ENCODE measurements at places on chromosomes 5 and 9.

DNA sequence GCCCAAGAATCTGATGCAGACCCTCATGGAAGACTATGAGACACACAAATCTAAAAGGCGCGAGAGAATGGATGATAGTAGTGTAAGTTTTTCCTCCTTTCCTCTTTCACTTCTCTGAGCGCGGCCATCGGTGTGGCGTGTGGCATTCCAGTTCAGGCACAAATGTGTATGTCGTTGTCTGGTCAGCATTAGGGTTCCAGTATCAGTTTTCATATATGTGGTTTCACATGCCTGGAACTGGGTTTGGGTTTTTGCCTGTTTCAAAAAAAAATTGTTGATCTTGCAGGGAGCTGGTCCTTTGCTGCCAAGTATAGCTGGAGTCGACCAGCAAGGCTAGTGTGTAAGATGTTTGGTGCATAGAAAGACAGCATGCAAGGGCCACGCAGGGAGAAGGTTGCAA lies 51.5 kb downstream of the C9orf152 start:
- no peak for DNase-seq

- DNase-seq = no peak
These were observed 676 bp downstream of the NOL6 start for GRCh38 chr9:33472881-33473615.

GRCh38 chr9:116285320-116285719 lies 131.7 kb downstream of the PAPPA start:
- no peak for DNase-seq

- DNase-seq = no peak
These were observed 318.6 kb upstream of the CD180 start for GRCh38 chr5:67515020-67515689.

GRCh38 chr9:127423476-127423933 lies 677 bp upstream of the ZNF79 start:
- no peak for DNase-seq

DNA sequence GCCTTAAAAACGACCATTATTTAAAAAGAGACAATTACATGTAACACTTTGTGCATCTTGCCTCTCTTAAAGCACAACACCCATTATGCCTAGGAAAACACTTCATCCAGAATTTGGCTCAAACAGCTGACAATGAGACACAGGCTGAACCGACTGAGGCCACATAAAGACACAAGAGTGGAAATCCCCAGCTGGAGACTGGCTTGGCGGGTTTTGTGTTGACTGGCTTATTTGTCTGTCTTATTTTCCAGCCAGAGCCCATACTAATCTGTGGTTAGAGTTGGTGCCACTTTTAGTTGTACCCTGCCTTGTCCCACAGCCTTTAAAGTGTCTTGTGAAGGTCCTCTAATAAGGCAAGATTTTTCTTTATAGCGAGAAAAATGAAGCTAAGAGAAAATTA lies 21.2 kb downstream of the TRIM14 start:
- no peak for DNase-seq

- DNase-seq = peak; percentile 11
These were observed 188.3 kb downstream of the GABBR2 start for GRCh38 chr9:98520221-98520960.

DNA sequence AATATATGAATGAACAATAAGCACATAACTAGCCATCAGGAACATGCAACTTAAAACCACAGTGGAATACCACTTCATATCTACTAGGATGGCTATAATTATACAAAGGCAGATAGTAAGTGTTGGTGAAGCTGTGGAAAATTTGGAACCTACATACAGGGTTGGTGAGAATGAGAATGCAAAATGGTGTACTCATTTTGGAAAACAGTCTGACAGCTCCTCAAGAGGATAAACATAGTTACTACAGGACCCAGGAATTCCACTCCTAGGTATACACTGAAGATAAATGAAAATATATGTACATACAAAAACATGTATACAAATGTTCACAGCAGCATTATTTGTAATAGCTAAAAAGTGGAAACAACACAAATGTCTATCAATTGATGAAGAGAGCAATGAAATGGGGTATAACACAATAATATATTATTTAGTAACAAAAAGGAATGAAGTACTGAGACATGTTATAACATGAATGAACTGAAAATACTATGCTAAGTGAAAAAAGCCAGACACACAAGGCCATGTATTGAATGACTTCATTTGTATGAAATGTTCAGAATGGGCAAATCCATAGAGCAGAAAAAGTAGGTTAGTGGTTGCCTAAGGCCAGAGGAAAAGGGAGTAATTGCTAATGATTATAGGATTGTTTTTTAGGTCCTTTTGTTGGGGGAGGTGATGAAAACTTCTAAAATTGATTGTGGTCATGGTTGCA lies 31.2 kb upstream of the CDK5RAP2 start:
- no peak for DNase-seq

DNA sequence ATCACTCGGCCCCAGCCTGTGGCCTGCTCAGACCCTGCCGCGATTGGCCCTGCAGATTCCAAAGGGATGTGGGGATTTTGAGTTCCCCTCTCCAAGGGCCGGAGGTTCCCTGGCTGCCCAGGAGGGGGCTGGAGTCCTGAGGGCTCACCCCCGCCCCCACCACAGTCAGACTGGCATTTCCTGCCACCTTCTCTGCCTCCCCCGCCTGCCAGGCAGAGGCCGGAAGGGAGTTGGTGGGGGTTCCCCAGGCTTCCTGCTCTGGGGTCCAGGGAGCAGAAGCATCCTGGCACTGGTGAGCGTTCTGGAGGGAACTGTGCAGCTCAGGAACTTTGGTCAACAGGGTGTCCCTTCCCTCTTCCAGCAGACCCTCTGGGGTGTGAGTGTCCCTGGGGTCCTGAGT lies 70.6 kb downstream of the RXRA start:
- DNase-seq = no peak

GRCh38 chr5:169721771-169722170 lies 84.7 kb downstream of the DOCK2 start:
- DNase-seq = no peak

DNA sequence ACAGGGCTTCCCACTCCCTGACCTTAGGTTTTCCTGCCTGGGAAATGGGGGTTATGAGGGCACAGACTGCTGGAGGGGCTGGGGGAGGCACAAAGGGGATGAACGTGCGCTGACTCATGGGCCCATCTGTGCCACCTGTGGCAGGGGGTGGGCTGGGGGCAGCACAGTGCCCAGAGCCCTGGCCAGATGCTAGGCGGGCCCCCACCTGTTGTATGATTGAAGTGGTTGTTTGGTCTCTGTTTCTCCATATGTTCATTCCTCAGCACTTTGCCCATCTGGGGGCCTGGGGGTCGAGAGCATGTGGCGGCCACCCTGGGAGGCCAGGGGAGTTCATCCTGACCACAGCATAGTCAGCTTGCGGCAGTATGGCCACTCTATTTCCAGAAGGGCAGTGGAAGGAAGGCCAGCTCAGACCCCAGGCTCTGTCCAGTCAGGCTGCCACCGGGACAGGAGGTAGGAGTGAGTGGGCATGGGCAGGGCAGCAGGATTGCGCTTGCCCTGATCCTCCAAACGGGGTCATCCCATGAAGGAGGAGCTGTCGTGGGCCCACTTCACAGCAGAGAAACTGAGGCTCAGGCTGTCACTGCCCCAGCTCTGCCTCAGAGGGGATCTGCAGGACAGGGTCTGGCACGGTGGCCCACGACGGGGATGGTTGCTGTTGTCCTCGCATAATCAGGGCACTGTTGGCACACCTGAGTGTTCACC lies 841 bp upstream of the NINJ1 start:
- DNase-seq = no peak

GRCh38 chr5:160054831-160055230 lies 45.9 kb downstream of the TTC1 start:
- DNase-seq = no peak

DNA sequence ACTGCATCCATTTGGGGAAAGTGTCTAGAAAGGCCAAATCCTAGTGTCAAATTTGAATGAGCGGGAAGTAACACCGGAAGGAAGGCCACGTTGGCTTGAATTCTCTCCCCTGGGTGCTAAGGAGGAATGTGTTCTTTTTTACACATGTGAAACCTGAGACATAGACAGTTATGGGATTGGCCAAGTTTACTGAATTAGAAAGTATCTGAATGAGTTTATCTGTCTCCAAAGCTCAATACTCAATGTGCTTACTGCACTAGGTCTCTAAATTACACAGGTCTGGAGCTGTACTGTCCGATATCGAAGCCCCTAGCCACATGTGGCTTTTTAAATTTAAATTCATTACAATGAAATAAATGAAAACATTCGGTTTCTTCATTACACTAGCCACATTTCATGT lies 6.0 kb downstream of the DMRT1 start:
- DNase-seq = no peak

DNA sequence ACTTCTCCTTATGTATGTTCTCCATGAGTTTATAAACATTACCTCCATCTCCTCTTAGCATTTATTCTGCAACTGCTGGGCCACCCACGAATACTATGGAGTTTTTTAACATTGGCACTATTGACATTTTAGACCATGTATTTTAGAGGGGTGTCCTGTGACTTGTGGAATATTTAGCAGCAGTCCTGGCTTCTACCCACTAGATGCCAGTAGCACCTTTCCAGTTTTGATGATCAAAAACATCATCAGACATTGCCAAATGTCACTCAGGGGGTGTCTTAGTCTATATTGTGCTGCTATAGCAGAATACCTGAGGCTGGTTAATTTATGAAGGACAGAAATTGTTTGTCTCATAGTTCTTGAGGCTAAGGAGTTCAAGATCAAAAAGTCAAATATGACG lies 187.5 kb upstream of the RORB start:
- no peak for DNase-seq

DNA sequence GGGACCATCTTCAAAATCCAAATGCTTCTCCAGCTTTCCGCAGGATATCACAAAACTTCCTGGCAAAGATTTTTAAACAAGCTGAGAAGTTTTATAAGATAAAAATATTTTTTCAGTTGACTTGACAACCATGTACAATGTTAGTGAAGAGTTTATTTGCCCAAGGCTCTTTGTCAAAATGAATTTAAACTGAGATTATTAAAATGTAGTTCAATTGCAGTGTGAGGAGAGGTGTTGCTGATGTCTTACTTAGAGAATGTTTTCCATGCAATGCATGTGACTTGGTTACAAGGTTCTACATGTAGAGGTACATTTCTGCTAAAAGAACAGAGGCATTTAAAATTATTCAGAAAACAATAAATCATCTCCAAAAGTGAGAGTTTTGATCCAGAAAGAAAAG lies 131.4 kb upstream of the MINAR2 start:
- DNase-seq = no peak
